GM12878 (cell line): ENCODE measurements at places on chromosomes 2 and 18.

DNA sequence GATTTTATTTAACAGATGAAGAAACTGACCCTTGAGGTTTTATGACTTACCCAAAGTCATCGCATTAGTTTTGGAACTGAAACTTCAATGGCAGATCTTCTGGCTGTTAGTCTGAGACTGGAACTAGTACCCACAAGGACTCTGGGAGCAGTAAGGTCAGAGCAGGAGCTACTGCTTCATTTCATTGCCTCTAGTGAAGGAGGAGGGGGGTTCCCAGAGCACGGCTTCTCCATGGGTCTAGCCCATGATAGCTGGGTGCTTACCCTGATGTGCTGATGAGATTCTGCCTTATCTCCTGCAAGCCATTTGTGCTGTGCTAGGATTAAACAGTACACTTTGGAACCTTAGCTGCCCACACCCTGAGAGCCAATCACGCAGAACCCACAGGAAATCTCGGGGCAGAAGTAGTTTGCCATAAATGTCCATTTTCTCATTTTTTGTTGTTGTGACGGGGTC, 5.4 kb upstream of the RNASEH1 start:
- peak overlapping the region; percentile 82 for H3K27ac ChIP-seq
- no peaks in the 10 kb centered on the region for H3K36me3 ChIP-seq

DNA sequence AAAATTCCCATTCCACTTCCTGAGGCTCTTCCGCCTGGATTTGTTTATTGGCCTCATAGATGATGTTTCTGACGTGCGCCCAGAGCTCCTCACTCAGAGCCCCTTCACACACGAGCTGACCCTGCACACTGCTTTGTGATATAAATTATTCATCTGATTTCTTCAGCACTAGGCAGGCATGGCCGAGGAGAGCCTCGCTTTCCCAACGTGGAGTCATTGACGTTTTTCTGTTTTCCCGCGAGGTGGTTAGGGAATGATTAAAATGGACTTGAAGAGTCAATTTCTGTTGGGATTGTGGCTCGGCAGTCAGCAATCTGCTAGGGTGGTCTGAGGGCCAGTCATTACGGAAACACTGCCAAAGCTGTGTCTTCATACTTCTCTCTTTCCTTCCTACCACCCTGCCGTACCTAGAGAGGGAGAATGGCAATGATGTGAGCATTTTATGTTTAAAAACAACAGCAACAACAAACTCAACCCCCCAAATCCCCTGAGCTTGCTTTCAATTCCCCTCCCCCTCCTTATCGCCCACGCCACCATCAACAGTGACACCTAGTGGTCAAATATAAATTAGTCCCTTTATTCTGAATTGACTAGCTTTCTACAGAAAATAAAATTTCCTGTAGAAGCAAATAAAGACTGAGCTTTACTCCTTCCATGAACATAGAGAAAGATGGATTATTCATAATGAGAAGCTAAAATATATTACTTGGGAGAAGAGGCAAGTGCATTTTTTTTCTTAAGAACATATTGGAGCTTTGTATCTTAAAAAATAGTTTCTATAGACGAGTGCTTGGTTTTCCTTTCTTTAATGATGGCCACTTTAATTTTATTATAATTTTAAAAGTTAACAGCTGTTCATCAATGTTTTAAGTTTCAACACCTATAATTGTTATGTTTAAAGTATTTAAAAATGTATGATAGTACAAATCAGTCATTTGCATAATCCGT, 285.1 kb downstream of the MTX2 start:
- no peaks in the 10 kb centered on the region for H3K4me1 ChIP-seq
- H3K36me3 ChIP-seq = no peaks in the 10 kb centered on the region
- H3K27ac ChIP-seq = no peak overlapping the region
- H3K4me3 ChIP-seq = peak overlapping the region; percentile 32; the same call in 1 of the 2 replicates
- H3K27me3 ChIP-seq = no peaks in the 10 kb centered on the region

GRCh38 chr18:62660691-62661090, 54.6 kb upstream of the PHLPP1 start:
- H3K4me3 ChIP-seq = no peak overlapping the region
- H3K36me3 ChIP-seq = no peaks in the 10 kb centered on the region
- H3K27me3 ChIP-seq = no peaks in the 10 kb centered on the region
- H3K27ac ChIP-seq = no peak overlapping the region

- H3K27me3 ChIP-seq = no peaks in the 10 kb centered on the region
- H3K4me1 ChIP-seq = no peaks in the 10 kb centered on the region
- no peaks in the 10 kb centered on the region for H3K36me3 ChIP-seq
- no peak overlapping the region for H3K27ac ChIP-seq
- DNase-seq = no peak
Observed at GRCh38 chr18:59024829-59025228, 114.9 kb upstream of the SEC11C start.

GRCh38 chr2:109558076-109558882, 55.5 kb downstream of the SEPTIN10 start:
- no peaks in the 10 kb centered on the region for H3K36me3 ChIP-seq
- no peak overlapping the region for H3K27ac ChIP-seq
- no peaks in the 10 kb centered on the region; the same call in 1 of the 2 replicates for H3K4me1 ChIP-seq
- no peaks in the 10 kb centered on the region for H3K27me3 ChIP-seq
- H3K4me3 ChIP-seq = no peak overlapping the region
- DNase-seq = no peak

- H3K4me1 ChIP-seq = no peaks in the 10 kb centered on the region
- no peak overlapping the region for H3K4me3 ChIP-seq
- H3K27me3 ChIP-seq = no peaks in the 10 kb centered on the region
- no peak overlapping the region for H3K27ac ChIP-seq
Observed at GRCh38 chr2:217177720-217178119, 317.9 kb upstream of the TNP1 start.

DNA sequence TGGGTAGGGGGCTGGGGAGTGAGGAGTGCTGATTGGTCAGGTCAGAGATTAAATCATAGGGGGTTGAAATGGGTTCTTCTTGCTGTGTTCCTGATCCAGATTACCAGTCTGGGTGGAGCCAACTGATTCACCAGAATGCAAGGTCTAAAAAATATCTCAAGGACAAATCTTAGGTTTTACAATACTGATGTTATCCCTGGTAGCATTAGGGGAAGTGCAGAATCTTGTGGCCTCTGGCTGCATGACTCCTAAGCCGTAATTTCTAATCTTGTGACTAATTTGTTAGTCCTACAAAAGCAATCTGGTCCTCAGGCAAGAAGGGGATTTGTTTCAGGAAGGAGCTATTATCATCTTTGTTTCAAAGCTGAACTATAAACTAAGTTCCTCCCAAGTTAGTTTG, 289.2 kb upstream of the KYNU start:
- H3K27ac ChIP-seq = no peak overlapping the region
- H3K4me1 ChIP-seq = peaks cover 10% of the 10 kb centered on the region
- no peak overlapping the region for H3K4me3 ChIP-seq
- no peak for DNase-seq
- H3K36me3 ChIP-seq = no peaks in the 10 kb centered on the region
- no peaks in the 10 kb centered on the region for H3K27me3 ChIP-seq

DNA sequence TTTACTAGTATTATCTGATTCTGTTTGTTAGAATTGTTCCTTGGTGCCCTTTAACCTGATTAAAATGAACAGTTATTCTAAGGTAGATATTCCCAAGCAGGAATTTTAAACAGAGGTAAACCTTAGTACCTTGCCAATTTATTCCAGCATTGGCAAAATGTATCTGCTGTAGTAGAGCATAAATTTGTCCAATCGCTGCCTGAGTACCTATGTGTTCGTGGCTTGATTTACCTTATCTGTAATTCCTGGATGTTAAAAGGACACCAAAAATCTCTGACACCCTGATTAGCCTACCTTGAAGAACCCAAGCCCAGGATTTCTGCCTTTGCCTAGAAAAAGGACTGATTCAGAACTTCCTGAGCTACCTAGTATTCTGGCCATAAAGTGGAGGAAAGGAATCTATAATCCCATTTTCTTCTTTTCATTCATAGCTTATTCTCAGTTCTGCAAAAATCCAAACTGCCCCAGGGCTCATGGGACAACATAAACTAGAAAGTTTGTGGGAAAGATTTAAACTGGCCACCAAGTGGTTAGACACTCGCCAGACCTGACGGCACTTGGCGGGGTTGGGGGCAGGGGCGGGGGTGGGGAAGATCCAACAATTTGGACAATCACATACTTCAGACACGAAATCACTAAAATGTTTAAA, 16.2 kb upstream of the ZCCHC2 start:
- no peaks in the 10 kb centered on the region for H3K36me3 ChIP-seq
- DNase-seq = no peak
- peak overlapping the region; percentile 90 for H3K27ac ChIP-seq
- H3K4me3 ChIP-seq = peak overlapping the region; percentile 31; the same call in 1 of the 2 replicates
- no peaks in the 10 kb centered on the region; the same call in 1 of the 2 replicates for H3K27me3 ChIP-seq

- DNase-seq = no peak
- H3K4me3 ChIP-seq = no peak overlapping the region
- peaks cover under 1% of the 10 kb centered on the region; the same call in 1 of the 2 replicates for H3K4me1 ChIP-seq
- H3K27ac ChIP-seq = no peak overlapping the region
Observed at GRCh38 chr2:174668075-174668474, 70.5 kb upstream of the WIPF1 start.

GRCh38 chr2:106139238-106139935, 54.7 kb downstream of the UXS1 start:
- no peak overlapping the region for H3K4me3 ChIP-seq
- H3K4me1 ChIP-seq = peaks cover 19% of the 10 kb centered on the region
- peak overlapping the region; percentile 59 for H3K27ac ChIP-seq
- H3K27me3 ChIP-seq = no peaks in the 10 kb centered on the region

DNA sequence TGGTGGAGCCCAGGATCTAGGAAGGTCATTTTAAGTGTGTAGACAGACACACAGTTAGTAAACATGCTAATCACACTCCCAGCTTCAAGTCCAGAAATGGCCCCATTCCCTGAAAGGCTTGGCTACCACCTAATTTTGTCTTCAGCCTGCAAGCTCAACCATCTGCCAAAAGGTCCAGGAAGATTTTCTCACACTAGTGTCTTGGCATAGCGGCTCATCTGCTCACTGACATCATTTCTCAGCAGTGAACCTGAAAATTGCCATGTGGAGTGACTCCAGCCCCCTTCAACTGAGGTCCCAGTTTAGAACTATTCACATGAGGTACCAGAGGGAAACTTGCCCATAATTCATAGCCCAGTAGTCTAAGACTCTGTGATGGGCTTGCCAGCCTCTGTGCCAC, 748.9 kb downstream of the LRP1B start:
- H3K27me3 ChIP-seq = no peaks in the 10 kb centered on the region; the same call in 1 of the 2 replicates
- H3K36me3 ChIP-seq = no peaks in the 10 kb centered on the region
- no peak overlapping the region for H3K27ac ChIP-seq
- no peaks in the 10 kb centered on the region for H3K4me1 ChIP-seq

- peaks cover 9% of the 10 kb centered on the region for H3K4me1 ChIP-seq
- DNase-seq = no peak
- H3K27ac ChIP-seq = no peak overlapping the region
- no peaks in the 10 kb centered on the region; the same call in 1 of the 2 replicates for H3K27me3 ChIP-seq
Observed at GRCh38 chr2:128525653-128526052, 207.0 kb upstream of the HS6ST1 start.

DNA sequence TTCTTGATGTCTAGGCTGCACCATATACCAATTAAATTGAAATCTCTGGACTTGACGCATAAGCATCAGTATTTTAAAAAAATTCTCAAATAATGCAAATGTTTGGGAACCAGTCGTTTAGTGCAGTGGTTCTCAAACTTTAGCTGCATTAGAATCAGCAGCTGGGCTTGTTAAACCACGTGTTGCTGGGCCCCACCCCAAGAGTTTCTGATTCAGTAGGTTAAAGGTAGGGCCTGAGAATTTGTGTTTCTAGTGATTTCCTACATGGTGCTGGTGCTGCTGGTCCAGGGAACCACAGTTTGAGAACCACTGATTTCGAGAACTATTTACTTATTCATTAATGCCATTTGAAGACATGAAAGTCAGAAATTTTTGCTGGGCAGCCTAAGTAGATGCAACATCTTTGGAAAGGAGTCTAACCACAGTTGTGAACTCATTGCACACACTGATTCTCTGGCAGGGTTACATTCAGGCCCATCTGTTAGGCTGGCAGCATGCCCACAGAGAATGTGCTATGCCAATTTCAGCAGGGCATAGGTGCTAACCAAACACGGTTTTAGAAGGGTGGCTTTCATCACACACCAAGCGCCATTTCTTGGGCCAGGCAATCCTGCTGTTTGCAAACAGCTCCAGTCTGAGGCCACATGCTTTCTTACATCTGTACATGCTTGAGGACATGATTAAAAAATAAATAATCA, 26.4 kb upstream of the ATP5MC3 start:
- DNase-seq = no peak
- H3K36me3 ChIP-seq = no peaks in the 10 kb centered on the region
- no peaks in the 10 kb centered on the region for H3K4me1 ChIP-seq
- H3K27me3 ChIP-seq = no peaks in the 10 kb centered on the region
- no peak overlapping the region for H3K4me3 ChIP-seq

DNA sequence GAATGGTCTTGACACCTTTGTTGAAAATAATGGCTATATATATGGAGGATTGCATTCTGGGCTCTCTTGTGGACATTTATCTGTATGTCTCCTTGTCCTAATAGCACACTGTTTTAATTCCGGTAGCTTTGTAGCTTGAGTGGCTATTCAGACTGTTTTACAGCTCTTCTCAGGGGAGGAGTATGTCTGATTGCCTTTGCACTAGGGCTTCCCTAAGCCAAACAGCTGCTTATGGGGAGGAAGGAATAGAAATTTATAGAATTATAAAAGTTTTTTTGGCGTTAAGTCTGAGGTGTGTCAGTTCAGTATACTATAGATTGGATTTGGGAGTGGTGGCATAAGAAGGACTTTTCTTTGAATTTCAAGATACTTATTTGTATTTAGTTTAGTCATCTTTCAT, 12.6 kb downstream of the SEH1L start:
- H3K4me1 ChIP-seq = no peaks in the 10 kb centered on the region
- no peak overlapping the region for H3K4me3 ChIP-seq
- H3K27ac ChIP-seq = no peak overlapping the region
- no peaks in the 10 kb centered on the region for H3K27me3 ChIP-seq
- DNase-seq = no peak

GRCh38 chr2:28975671-28976070, 5.4 kb upstream of the TOGARAM2 start:
- no peak for DNase-seq
- no peaks in the 10 kb centered on the region for H3K27me3 ChIP-seq
- no peaks in the 10 kb centered on the region for H3K4me1 ChIP-seq

DNA sequence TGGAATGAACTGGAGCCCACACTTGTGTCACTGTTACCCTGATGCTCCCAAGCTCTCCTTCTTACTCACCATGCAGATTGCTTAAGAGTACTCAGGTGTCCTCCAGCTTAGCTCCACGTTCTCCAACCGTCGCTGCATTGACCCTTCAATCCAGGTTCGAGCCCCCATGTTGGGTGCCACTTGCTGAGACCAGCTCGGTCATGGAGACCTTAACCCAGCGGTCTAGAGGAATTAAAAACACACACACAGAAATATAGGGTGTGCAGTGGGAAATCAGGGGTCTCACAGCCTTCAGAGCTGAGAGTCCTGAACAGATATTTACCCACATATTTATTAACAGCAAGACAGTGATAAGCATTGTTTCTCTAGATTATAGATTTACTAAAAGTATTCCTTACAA, 229.1 kb upstream of the APCDD1 start:
- DNase-seq = no peak
- no peak overlapping the region for H3K27ac ChIP-seq
- no peak overlapping the region for H3K4me3 ChIP-seq
- H3K27me3 ChIP-seq = no peaks in the 10 kb centered on the region
- H3K36me3 ChIP-seq = no peaks in the 10 kb centered on the region

GRCh38 chr2:177753682-177754491, 318.7 kb downstream of the PDE11A start:
- H3K36me3 ChIP-seq = no peaks in the 10 kb centered on the region
- H3K27ac ChIP-seq = no peak overlapping the region
- H3K27me3 ChIP-seq = no peaks in the 10 kb centered on the region; the same call in none of the 2 replicates
- no peak overlapping the region for H3K4me3 ChIP-seq
